ENCODE measurements at places on chromosomes 12 and 14.

- no peak for DNase-seq
Measured at GRCh38 chr12:10067942-10068341, 30.8 kb downstream of the CLEC1A start.

DNA sequence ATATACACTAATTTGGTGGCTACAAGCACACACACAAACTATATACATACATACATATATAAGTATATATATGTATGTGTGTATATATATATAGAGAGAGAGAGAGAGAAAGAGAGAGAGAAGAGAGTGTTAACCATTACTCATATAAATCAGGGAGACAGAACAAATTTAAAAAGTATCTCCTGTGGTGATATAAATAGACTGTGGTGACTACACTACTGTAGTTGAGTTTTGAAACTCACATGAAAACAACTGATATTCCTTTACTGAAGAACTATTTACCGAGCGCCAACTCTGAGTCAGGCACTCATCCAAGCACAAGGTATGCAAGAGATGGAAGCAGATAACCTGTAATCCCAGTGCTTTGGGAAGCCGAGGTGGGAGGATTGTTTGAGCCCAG lies 67.3 kb upstream of the ANO6 start:
- no peak for DNase-seq

DNA sequence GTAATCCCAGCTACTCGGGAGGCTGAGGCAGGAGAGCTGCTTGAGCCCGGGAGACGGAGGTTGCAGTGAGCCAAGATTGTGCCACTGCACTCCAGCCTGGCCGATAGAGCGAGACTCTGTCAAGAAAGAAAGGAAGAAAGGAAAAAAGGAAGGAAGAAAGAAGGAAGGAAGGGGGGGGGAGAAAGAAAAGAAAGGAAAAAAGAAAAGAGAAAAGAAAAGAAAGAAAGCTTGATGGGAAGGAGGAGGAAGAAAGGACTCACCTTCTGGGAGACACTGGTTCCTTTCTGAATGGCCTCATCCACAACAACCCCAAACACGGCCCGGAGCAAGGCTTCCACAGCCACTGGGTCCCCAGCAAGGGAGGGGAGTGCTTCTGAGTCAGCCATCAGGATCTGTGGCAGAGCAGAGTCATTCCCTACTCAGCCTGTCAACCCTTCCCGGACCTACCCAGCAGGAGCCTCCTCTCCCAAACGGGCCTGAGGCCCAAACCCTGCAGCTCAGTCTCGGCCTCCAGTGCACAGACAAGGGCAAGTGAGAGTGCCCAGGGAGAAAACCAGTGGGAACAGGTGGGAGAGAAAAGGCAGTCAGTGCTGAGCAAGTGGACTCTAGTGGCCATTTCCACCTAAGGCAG lies 7.3 kb upstream of the ZNF740 start:
- DNase-seq, result no peak

- DNase-seq, result no peak
Measured at GRCh38 chr12:3129301-3130056, 52.3 kb downstream of the TSPAN9 start.

GRCh38 chr12:75489613-75490210 lies 9.2 kb downstream of the GLIPR1 start:
- no peak for DNase-seq

DNA sequence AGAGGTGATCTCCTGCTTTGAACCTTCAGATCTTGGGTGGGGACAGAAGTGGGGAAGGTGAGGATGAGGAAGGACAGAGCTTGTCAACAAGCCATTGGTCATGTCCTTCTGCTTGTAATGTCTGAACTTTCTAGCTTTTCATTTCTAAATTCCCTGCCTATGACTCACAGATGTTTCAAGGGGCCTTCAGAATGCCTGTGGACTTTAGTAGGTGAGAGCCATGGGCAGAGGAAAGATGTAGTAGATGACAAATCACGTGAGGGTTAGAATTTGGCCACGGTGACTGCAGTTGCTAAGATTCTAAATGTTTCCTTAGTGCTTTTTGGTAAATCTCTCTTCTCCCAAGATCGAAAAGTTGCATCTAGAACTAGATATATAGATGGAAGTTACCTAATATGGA lies 18.7 kb upstream of the CREBL2 start:
- no peak for DNase-seq

GRCh38 chr14:106562451-106562850 lies 1036.1 kb downstream of the TMEM121 start:
- no peak for DNase-seq

DNA sequence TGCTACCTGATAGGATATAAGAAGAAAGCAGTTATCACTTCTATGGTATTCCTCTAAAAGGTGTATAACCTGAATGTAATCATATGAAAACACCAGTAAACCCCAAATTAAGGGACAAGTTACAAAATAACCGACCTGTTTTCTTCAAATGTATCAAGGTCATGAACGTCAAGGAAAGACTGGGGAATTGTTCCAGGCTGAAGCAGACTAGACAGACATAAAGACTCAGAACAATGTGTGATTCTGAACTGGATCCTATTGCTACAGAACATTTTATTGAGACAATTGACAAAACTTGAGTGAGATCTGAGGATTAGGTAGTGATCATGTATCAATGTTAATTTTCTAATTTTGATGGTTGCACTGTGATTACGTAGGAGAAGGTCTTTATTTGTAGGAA lies 15.4 kb upstream of the LRP6 start:
- DNase-seq, result no peak

DNA sequence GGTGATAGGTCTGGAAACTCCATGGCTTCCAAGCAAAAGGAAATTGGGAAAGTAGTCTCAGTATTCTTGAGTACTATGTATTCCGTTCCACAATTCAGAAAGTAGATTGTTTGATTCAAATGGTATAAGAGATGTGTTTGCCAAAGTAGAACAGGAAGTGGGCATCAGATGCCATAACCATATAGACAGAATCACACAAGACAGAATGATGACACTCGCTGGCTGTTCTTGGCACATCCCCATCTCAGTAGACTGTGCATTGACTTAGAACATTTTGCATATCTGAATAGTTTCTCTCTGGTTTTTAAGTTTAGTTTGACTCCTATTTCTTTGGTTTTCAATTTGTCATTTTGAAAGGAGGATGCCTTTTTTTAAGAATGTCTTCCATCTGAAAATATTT lies 221.1 kb upstream of the RGS6 start:
- DNase-seq, result no peak

DNA sequence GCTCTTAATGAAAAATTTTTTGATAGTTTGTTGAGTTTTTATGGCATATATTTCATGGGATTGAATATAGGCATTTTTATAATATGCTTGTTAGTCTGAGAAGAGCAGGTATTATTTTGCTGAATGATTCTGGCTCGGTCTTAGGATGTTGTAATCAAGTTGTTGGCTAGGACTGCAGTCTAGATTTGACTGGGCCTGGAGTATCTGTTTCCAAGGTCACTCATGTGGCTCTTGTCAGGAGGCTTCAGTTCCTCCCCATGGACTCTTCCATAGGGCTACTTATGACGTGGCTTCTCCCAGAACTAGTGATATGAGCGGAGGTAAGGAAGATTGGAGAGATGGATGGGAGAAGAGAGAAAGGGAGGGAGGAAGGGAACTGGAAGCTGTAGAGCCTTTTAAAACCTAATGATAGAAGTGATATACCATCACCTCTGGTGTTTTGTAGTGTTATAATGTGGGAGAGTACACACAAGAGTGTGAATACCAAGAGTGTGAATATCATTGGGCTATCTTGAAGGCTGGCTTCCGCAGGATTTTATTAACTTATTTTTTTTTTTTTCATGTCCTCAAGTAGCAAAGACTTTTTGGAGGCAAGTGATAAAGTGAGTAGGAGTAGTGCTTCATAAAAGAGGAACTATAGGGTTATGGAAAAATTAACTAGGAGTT lies 4.4 kb downstream of the MNAT1 start:
- DNase-seq, result no peak

- DNase-seq, result no peak
Measured at GRCh38 chr12:27260746-27261145, 16.7 kb downstream of the STK38L start.

DNA sequence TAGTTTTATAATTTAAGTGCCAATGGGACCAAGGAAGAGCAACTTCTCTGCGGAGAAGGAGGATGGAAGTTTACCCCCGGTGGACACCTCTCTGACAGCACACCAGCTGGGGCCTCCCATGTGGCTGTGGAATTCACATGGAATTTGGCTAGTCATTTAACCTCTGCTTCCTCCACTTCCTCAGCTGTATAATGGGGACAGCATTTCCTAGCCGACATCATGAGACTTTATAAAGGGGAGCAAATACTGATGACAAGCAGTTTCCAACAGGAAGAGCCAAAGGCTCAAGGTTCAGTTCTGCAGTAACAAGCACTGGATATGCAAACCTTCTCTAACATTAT lies 7.5 kb downstream of the DUSP6 start:
- no peak for DNase-seq

- DNase-seq, result no peak
Measured at GRCh38 chr12:130970165-130970907, 16.6 kb downstream of the ADGRD1 start.

GRCh38 chr12:15193946-15194345 lies 27.3 kb downstream of the RERG start:
- DNase-seq, result no peak

GRCh38 chr12:82415402-82415801 lies 57.1 kb downstream of the METTL25 start:
- no peak for DNase-seq

- DNase-seq, result no peak
Measured at GRCh38 chr12:126747530-126748149, 1519.3 kb upstream of the TMEM132C start.

DNA sequence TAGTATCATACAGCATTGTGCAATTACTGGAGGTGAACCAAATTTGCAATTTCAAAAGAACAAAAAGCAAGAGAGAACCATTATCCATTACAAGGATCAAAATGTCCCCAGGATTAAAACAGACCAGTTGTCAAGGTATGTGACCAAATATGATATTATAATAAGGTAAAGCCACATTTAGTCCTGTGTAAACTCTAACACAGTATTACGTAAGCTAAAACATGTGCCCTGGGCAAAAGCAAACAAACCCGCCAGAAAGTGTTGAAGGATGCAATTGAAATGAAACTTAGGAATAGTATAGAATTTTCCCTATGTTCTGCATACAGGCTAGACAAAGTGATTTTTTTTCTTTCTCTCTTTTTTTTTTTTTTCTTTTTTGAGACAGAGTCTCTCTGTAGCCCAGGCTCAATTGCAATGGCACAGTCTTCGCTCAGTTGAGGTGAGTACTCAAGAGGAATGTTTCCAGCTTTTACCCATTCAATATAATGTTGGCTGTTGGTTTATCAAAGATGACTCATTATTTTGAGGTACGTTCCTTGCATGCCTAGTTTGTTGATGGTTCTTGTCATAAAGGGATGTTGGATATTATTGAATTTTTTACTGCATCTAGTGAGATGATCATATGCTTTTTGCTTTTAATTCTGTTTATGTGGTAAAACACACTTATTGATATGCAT lies 137.1 kb upstream of the FOXG1 start:
- no peak for DNase-seq

- DNase-seq, result no peak
Measured at GRCh38 chr14:65210822-65211182, 108.5 kb upstream of the MAX start.

DNA sequence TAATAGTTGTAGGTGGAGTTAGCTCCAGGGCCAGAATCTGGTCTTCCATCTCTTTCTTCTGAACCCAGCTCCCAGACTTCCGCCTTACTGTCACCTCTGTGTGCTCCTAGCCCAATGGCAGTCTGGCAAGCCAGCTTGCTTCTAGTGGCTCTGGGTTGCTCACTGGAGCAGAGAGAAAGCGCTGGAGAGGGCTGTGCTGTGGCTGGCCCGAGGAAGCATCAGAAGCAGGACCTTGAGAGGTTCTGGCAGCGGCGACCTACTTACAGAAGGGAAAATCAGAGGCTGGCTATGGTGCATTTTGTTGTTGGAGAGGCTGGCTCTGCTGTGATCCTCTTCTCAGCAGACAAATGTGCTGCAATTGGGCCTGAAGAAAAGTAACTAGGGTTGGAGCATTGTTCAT lies 28.6 kb downstream of the KCNA5 start:
- DNase-seq, result no peak

GRCh38 chr12:131003036-131003715 lies 49.5 kb downstream of the ADGRD1 start:
- DNase-seq, result no peak

GRCh38 chr14:31232081-31232480 lies 24.5 kb upstream of the HECTD1 start:
- no peak for DNase-seq

GRCh38 chr14:32817780-32818179 lies 120.9 kb upstream of the NPAS3 start:
- DNase-seq, result no peak

- DNase-seq, result no peak
Measured at GRCh38 chr12:4027412-4027811, 154.2 kb upstream of the PARP11 start.

DNA sequence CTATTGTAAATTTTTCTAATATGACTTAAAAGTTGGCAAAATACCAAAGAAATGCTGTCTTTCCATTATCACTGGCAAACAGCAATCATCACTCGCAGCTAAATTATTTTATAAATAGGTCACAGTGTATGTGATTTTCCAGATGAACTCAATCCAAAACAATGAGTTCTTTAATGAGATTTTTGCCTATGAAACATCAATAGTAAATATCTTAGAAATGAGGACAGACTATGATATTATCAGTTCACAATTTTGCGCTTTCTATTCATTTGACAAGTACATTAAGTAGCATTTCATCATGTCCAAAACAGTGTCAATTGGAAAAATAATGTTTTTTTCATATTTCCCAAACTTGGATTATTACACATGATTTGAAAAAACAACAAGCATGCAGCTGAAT lies 65.7 kb downstream of the PIK3C2G start:
- DNase-seq, result no peak

DNA sequence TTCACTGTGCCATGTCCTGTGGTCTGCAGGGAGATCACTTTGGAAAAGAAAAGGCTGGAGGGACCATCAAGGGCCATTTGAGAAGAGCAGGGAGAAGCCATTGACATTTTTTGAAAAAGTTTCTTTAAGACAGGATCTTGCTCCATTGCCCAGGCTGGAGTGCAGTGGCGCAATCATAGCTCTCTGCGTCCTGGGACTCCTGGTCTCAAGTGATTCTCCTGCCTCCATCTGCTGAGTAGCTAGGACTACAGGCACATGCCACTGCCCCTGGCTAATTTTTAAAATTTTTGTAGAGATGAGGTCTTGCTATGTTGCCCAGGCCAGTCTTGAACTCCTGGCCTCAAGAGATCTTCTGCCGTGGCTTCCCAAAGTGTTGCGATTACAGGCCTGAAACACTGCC lies 32.3 kb downstream of the PTHLH start:
- DNase-seq, result no peak

GRCh38 chr14:36450550-36450949 lies 69.5 kb downstream of the NKX2-1 start:
- DNase-seq, result no peak

GRCh38 chr12:88419794-88420193 lies 160.5 kb downstream of the KITLG start:
- DNase-seq, result no peak

GRCh38 chr14:98907271-98907670 lies 364.7 kb downstream of the BCL11B start:
- DNase-seq, result no peak

DNA sequence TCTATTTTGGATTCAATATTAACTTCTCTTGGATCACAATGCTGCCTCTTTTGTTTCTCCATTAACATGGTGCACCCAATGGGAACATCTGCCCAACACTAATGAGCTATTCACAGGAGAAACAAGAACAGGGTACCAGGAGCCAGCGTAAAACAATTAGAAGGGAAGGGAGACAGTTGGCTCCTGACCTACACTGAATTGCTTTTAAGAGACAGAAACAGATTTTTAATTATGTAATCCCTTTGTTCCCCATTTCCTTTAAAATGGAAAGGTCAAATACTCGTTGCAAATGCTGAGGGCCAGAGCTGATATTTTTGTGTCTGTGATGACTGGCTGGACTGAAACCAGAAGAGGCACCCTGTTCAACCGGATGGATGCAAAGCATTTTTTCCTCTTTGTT lies 108.3 kb downstream of the SEC23A start:
- DNase-seq, result no peak
